Epithelial cell of umbilical artery (primary cell): ENCODE measurements at places on chromosomes 7 and 10. TPM values are rescaled to one million over a fixed set of nuclear protein-coding genes. Genes with fewer than 3 reads are reported as not detected.

The GRID2IP gene
- not detected in 2 replicates for total RNA-seq

The FZD1 gene
- total RNA-seq, result 0.97 and 2.4 TPM in 2 replicates

The MUC3A gene
- not detected in 2 replicates for total RNA-seq

The ADARB2 gene
- total RNA-seq, result 0.32 and 0.61 TPM in 2 replicates

The ZNF804B gene
- not detected in 2 replicates for total RNA-seq

The STOX1 gene
- 0.30 and 0.32 TPM in 2 replicates for total RNA-seq

The OPN1SW gene
- total RNA-seq, result not detected in 2 replicates

The ATP5F1C gene
- 382 and 408 TPM in 2 replicates for total RNA-seq

The MACROH2A2 gene
- 0.65 and 1.4 TPM in 2 replicates for total RNA-seq

The GDF2 gene
- not detected in 2 replicates for total RNA-seq

The DRGX gene
- not detected in 2 replicates for total RNA-seq

The ZNF786 gene
- 7.8 and 8.1 TPM in 2 replicates for total RNA-seq

The KEL gene
- not detected in 2 replicates for total RNA-seq

The KLHDC10 gene
- total RNA-seq, result 19.8 and 33.0 TPM in 2 replicates

The PHF14 gene
- total RNA-seq, result 33.5 and 38.9 TPM in 2 replicates

The OIT3 gene
- total RNA-seq, result not detected in 2 replicates

The TFPI2 gene
- 40.3 and 254 TPM in 2 replicates for total RNA-seq

The SUMF2 gene
- total RNA-seq, result 160 and 166 TPM in 2 replicates
